Stromal cell of bone marrow (primary cell): ENCODE measurements at places on chromosomes 4 and X.

DNA sequence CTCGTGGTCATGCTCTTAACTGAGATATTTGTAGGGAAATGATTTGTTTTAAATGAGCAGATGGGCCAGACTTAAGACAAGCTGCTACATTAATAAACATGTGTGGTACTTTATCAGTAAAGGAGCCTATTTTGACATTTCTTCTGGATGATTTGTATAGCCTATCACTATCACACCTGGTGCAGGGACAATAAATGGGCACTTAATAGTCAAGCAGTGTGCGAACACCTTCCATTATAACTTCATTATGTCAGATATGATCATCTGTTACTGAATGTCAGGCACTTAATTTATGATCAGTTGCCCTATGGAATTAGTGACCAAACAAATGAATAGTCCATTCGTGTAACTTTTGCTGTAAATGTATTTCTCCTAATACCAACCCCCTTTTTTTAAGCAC is 628.8 kb downstream of the ADGRL3 start:
- DNase-seq: no peak

- no peak for DNase-seq
These were observed 742.6 kb downstream of the FAT4 start for GRCh38 chr4:126057371-126057770.

DNA sequence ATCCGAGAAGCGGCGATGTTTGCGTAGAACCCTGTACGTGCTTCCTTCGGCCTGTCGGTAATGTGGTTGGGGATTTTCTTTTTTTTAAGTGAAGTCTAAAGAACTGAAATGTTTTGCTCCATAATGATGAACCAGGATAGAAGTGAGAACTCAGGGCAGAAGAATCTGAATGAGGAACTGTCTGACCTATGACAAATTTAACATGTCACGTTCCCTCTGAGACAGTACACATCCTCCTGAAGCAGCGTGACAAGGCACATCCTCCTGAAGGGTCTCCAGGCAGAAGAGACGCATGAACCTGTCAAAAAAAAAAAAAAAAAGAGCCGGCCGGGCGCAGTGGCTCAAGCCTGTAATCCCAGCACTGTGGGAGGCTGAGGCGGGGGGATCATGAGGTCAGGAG is 6.2 kb downstream of the CSF2RA start:
- no peak for DNase-seq

GRCh38 chr4:74376888-74377483 is 12.0 kb downstream of the EREG start:
- DNase-seq: peak; percentile 54

- no peak for DNase-seq
These were observed 133.1 kb downstream of the HMX1 start for GRCh38 chr4:8738471-8738931.

DNA sequence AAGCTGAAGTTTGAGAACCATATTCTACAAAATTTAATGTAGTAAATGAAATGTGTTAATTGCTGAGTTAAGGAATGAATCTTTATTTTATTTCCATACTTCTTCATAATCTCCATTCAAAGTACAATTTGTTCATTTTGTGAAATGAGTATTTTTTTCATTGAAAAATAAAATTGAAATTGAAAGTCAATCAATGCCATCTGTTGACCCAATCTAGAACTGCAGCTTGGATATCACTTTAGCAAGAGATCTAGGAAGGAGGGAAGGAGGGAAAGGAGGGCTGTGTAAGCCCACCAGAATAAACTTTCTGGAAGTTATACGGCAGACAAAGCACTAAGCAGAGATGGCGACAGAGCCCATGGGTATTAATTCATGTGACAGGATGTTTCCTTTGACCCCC is 128.4 kb downstream of the ZMAT1 start:
- peak; percentile 3 for DNase-seq

- DNase-seq: no peak
These were observed 247.9 kb downstream of the ARHGAP24 start for GRCh38 chr4:85722807-85723206.

GRCh38 chrX:56288608-56289007 is 56.5 kb downstream of the KLF8 start:
- no peak for DNase-seq

- DNase-seq: no peak
These were observed 398.3 kb downstream of the PRDM5 start for GRCh38 chr4:120524237-120524636.

DNA sequence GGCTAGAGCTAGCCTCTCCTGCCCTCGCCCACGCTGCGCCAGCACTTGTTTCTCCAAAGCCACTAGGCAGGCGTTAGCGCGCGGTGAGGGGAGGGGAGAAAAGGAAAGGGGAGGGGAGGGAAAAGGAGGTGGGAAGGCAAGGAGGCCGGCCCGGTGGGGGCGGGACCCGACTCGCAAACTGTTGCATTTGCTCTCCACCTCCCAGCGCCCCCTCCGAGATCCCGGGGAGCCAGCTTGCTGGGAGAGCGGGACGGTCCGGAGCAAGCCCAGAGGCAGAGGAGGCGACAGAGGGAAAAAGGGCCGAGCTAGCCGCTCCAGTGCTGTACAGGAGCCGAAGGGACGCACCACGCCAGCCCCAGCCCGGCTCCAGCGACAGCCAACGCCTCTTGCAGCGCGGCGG is at the start of gene AR:
AR (plus strand) TSS at position 204 of the 400 bp plus-strand sequence. CDS start 1,126 bp downstream, outside the sequence.
- DNase-seq: no peak
